Epithelial cell of esophagus (primary cell): ENCODE measurements at places on chromosomes 3 and 15.

DNA sequence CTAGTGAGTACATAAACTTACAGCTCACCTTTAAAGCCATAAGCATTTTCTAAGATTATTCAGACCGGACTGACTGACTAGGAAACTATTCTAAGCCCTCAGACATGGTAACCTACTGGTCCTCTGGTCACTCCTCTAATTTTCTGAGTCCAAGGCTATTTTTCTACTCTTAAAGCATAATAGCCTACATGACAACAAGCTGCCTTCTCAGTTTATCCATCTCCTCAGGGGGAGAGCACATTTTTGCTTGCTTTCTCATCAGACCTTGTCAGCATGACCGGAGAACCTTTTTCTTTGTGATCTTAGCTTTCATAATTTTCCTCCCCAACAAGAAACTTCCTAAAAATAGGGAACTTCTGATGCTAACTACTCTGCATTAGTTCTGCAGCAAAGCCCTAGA, 38.4 kb downstream of the UBP1 start:
- DNase-seq = no peak

GRCh38 chr3:146550070-146550615, 5.7 kb upstream of the PLSCR1 start:
- no peak for DNase-seq

GRCh38 chr15:80557441-80558234, 137.5 kb upstream of the ABHD17C start:
- no peak for DNase-seq

GRCh38 chr15:74041311-74041756, 41.0 kb downstream of the GOLGA6A start:
- no peak for DNase-seq

- DNase-seq = no peak
Observed at GRCh38 chr3:144556392-144556791, 584.8 kb downstream of the DIPK2A start.

DNA sequence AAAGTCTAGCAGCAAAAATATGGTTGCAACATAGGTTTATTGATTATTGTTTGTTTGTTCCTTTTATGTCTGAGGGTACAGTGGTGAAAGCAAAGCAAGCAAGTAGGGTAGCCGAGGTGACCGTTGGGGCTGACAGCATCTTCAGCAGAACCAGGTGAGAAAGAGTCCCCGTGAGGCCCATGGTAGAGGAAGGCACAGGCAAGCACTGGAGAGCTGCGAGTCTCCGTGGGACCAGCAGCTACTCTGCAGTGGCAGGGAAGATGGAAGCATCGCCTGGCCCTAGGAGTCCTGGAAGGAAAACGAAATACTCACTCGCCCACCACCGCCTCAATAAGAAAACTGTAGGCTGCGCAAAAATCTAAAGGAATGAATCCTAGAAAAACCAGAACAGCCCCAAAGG, 25.3 kb upstream of the GABRA5 start:
- DNase-seq = no peak

DNA sequence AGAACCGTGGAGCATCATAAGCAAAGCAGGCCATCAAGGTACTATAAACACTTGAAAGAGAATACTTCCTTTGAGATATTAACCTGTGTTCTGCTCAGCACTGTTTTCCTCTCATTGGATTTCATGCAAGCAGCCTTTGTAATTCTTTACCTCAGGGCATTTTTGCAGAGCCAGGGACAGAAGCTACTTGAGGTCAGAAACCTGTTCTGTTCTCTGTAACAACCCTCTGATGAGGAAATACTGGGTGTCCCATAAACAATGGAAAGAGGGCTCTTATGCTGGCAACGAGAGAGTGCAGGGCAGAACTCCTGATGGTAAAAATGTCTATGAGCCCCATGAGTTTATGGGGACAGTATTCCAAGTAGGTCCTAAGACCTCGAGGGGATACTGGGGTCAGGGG, 66.0 kb downstream of the DCLK3 start:
- DNase-seq = peak; percentile 70
